PC-3 (cell line): ENCODE measurements at places on chromosomes 2 and 18. TPM values are rescaled to one million over a fixed set of nuclear protein-coding genes. Genes with fewer than 3 reads are reported as not detected.

DNA sequence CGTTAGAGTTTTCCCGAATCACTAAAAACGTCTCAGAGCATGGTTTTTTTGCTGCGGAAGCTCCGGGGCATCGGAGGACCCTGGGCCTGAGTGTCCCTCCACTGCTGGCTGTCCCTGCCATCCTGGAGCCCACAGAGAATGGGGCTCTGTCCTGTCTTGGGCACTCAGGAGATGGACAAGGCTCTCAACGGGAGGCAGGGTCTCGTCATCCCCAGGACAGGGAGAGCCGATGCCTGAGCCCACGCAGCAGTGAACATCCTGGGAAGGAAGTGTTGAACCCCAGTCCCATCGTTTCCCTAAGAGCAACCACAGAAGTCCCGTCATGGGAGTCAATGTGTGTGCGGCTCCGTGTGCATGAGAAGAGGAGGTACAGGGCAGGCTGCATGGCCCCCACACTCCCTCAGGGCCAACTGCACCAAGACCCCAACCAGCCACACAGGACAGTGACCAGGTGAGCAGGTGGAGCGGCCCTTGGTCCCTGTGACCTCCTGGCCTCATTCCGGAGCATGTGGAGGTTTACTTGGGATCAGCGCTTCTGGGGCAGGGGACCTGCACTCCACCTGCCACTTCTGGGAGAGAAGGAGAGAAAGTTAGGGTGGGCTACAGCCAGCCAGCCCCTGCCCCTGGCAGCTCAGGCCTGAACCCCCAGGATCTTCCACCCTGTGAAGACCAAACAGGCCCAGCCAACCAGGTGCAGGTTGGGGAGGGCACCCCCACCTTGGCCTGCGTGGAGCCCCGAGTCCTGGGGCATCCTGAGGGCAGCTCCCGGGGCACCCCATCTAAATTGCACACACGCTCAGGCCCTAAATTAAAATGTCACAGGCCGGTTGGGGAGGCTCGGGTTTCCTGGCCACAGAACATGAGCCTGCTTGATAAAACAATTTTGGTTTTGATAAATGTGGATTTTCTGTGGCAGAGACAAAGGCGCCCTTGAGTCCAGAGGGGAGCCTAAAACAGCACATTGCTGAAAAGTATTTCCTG lies 3.1 kb upstream of the SNED1 start:
- no peak for DNase-seq

- DNase-seq: no peak
These were observed 188.3 kb upstream of the STON1 start for GRCh38 chr2:48341551-48342133.

GYPC gene
- total RNA-seq: not detected in 2 replicates

- peak; percentile 73 for DNase-seq
These were observed 66.1 kb upstream of the NXPH2 start for GRCh38 chr2:138846216-138846821.

- no peak for DNase-seq
These were observed 221.0 kb upstream of the OSR1 start for GRCh38 chr2:19579461-19579860.

SH2D6 gene
- 0.12 TPM in 1 of 2 replicates, not detected in the other for total RNA-seq

- DNase-seq: no peak
These were observed 116.0 kb downstream of the TRIM43 start for GRCh38 chr2:95707837-95708236.

DNA sequence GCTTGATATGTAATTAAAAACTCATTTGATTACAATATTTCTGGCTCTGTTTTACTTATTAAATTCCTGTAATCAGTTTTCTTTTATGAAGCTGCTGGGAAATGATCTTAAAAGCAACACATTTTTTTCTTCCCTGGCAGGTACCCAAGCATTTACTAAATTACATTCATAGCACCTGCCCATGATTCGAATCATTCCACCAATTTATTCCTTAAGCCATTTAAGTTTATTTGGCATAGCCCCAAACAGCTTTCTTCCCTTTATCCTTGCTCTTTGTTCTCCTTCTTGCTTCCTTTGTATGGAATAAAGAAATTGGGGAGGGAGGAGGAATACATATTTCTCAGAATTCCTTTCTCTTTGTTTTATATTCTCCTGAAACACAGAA lies 241.3 kb downstream of the AGPS start:
- DNase-seq: no peak

- DNase-seq: no peak
These were observed 25.3 kb upstream of the STARD7 start for GRCh38 chr2:96233880-96234316.
